ENCODE measurements at places on chromosomes 16 and 17.

DNA sequence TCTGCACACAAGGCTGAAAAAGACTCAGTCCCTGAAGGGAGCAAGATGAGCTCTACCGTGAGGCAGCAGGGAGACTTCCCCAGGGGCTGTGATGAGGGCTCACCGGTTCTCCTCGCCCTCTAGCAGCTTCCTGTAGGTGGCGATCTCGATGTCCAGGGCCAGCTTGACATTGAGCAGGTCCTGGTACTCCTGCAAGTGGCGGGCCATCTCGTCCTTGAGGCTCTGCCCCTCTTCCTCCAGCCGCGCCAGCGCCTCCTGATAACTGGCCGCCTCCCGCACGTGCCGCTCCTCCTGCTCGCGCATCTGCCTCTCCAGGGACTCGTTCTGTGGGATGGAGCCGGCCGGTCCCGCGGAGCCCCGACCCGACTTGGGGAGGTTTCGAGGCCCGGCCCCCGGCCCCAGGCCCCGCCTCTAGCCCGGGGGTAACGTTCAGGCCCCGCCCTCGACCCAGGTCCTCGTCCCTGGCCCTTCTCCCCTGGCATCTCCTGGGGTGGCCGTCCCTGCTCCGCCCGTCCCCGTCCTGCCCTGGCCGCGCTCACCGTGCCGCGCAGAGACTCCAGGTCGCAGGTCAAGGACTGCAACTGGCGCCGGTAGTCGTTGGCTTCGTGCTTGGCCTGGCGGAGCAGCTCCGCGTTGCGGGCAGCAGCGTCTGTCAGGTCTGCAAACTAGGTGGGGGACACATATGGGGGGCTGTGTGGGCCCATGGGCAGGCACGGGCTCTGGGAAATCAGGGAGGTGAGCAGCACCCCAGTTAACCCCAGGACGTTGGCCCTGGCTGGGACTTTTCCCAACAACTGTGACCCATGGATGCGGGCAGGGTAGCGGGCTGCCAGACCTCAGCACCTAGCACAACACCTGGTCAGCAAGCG lies 3.9 kb downstream of the GFAP start:
- no peak for DNase-seq
- peak overlapping the region; percentile 55 for H3K4me3 ChIP-seq
- no peaks in the 10 kb centered on the region for H3K36me3 ChIP-seq
- H3K27ac ChIP-seq: no peak overlapping the region

DNA sequence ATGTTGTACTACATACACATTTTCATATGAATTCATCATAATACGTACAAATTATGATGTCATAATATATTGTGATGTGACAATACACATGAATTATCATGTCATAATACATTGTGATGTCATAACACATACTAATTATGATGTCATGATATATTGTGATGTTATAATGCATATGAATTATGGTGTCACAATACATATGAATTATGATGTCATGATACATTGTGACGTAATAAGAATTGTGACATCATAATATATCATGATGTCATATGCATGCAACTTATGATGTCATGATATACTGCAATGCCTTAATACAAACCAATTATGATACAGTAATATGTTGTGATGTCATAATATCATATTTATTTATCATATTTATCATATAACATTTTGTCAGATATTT lies 2074.3 kb downstream of the TP53TG3F start:
- no peaks in the 10 kb centered on the region for H3K4me1 ChIP-seq
- no peak overlapping the region for H3K27ac ChIP-seq
- no peaks in the 10 kb centered on the region for H3K36me3 ChIP-seq
- H3K27me3 ChIP-seq: no peaks in the 10 kb centered on the region
- H3K4me3 ChIP-seq: no peak overlapping the region
- no peak for DNase-seq

GRCh38 chr16:77961814-77962213 lies 60.5 kb upstream of the CLEC3A start:
- H3K36me3 ChIP-seq: no peaks in the 10 kb centered on the region
- H3K27ac ChIP-seq: no peak overlapping the region
- no peak for DNase-seq

DNA sequence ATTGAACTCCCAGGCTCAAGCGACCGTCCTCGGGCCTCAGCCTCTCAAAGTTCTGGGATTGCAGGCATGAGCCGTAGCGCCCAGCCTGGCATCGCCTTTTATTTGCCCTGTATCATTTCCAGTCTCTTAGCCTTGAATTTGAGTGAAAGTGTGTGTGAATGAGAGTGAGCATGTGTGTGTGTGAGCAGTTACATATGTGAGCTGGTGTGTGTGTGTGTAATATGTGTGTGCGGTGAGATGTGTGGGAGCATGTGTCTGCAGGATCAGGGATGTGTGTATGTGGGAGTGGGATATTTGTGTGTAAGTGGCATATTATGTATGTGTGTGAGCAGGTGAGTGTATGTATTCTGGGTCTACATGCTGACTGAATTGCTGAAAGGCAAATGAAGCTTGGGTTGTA lies 5.5 kb downstream of the RAB11FIP3 start:
- peaks cover 26% of the 10 kb centered on the region for H3K4me1 ChIP-seq
- no peak overlapping the region for H3K4me3 ChIP-seq
- H3K27ac ChIP-seq: no peak overlapping the region
- no peak for DNase-seq
- H3K27me3 ChIP-seq: no peaks in the 10 kb centered on the region

DNA sequence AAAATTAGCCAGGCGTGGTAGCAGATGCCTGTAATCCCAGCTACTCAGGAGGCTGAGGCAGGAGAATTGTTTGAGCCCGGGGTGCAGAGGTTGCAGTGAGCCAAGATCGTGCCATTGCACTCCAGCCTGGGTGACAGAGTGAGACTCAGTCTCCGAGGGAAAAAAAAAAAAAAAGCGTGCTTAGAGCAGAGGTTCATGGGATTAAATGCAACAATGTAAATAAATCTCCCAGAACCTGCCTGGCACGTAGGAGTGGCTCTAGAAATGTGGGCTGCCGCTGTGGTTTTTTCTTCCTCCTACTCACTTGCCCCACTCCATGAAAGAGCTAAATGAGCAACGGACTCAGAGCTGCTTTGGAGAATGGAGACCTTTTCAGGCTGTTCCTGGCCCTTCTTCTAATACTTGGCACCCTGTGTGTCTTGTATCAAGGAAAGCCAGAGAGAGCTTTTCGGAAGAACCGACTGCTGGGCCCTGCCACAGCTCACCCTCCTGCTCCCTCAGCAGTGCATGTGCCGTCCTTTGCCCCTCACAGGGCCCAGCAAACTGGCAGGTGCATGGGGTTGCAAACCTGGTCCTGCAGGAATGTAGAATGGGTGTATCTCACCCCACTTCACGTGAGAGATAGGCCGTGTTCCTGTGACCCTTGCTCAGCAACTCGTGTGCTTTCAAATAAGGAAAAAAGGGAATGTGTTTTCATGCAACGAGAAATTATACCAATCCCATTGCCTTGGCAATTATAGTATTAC lies 52.0 kb downstream of the LDHD start:
- no peaks in the 10 kb centered on the region for H3K27me3 ChIP-seq
- DNase-seq: no peak
- no peak overlapping the region for H3K27ac ChIP-seq
- no peaks in the 10 kb centered on the region for H3K4me1 ChIP-seq
- no peaks in the 10 kb centered on the region for H3K36me3 ChIP-seq
- H3K4me3 ChIP-seq: no peak overlapping the region

- no peaks in the 10 kb centered on the region for H3K27me3 ChIP-seq
- DNase-seq: no peak
- no peak overlapping the region for H3K27ac ChIP-seq
- peaks cover 6% of the 10 kb centered on the region for H3K36me3 ChIP-seq
These were observed 841 bp upstream of the IGFALS start for GRCh38 chr16:1794221-1794871.

DNA sequence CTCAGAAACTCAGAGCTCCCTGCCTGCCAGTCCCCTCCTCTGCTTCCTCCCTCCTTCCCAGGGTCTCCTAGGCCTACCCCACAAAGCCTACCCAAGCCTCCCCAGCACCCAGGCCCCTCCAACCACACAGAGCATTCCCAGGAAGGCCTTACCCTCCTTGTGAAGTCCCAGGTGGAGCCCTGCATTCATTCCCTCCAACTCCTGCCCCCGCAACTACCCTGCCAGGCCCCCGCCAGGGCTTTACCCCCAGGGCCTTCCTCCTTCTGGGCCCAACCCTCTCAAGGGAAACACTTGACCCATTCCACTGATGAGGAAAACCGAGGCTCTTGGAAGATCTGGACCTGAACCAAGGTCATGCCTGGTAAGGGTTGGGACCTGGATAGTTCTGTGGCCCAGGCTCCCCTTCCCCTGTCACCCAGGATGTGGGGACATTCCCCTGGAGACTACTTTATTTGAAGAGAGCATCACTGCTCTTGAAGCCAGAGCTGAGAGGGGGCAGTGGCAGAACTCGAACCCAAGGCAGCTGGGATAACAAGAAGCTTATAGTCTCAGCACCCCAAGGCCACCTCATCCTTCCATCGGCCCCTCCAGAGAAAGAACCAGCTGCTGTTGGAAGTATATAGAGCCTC lies 12.5 kb downstream of the PLLP start:
- H3K27ac ChIP-seq: no peak overlapping the region
- H3K4me1 ChIP-seq: no peaks in the 10 kb centered on the region
- no peaks in the 10 kb centered on the region for H3K27me3 ChIP-seq
- H3K4me3 ChIP-seq: no peak overlapping the region
- no peak for DNase-seq

DNA sequence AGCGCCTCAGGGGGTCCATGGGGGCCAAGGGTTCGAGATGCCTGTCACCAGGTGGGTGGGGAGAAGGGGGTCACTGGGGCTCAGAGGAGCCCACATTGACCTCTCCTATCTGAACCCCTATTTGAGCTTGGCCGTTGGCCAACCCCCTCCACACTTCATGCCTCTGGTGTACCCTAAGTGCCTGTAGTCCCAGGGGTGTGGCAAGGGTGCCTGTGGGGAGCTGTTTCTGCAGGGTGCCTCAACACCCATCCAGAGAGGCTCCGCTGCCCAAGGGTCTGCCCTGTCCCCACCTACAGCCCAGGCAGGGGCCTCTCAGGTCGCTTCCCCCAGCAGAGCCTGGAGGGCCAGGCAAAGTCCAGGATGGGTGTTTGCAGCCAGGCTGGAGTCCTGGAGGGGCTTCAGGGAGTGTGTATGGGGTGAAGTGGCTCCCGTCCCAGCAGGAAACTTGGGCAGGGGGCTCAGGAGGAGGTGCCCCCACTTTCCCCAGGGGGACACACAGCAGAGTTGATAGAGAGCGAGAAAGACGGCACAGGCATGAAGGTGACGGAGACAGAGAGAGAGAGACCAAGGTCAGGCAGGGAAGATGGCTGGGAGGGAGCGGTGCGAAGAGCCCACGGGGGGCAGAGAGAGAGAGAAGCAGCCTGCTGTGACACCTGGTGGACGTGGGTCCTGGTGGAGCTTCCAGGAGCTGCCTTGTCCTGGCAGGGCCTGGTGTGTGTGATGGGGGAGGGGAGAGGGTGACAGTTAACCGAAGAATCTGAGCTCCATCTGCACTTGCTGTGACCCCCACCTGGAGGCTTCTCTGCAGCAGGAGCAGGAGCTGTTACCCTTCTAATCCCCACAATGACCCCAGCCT lies at the start of gene SEPTIN12:
TSS of gene SEPTIN12 (minus strand) at position 719 of the 856 bp plus-strand sequence. CDS start at position 19, 700 bp downstream.
- H3K4me3 ChIP-seq: no peak within 1 kb of the TSS
- H3K4me1 ChIP-seq: no peaks in the 10 kb centered on the region
- no peaks in the 10 kb centered on the region for H3K27me3 ChIP-seq
- H3K27ac ChIP-seq: no peak within 1 kb of the TSS
- no peaks in the 10 kb centered on the region for H3K36me3 ChIP-seq
- DNase-seq: no peak

Measured in thoracic aorta (tissue), 2 donors.